ENCODE measurements at places on chromosomes 7 and 10. TPM values are rescaled to one million over a fixed set of nuclear protein-coding genes. Genes with fewer than 3 reads are reported as not detected.
A peak's percentile ranks its signal among the peaks of the same experiment; 100 is the strongest.

Gene WNT16
- total RNA-seq: not detected

DNA sequence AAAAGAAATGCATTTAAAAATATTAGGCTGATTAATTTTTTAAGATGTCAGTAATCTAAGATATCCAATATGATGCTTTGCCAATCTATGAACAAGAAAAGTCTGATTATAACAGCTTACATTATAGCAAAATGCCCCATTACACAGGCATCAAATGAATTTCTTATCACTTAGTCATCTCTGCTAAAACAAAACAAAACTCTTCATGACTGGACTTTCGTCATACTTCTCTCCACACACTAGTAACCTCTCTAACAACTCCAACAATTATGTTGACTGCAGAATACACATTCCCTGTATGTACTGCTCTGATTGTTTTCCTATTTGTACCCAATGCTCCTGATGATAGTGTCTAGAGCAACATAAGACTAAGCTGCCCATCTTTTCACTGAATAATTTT, 3.8 kb upstream of the MKI67 start:
- DNase-seq: no peak

DNA sequence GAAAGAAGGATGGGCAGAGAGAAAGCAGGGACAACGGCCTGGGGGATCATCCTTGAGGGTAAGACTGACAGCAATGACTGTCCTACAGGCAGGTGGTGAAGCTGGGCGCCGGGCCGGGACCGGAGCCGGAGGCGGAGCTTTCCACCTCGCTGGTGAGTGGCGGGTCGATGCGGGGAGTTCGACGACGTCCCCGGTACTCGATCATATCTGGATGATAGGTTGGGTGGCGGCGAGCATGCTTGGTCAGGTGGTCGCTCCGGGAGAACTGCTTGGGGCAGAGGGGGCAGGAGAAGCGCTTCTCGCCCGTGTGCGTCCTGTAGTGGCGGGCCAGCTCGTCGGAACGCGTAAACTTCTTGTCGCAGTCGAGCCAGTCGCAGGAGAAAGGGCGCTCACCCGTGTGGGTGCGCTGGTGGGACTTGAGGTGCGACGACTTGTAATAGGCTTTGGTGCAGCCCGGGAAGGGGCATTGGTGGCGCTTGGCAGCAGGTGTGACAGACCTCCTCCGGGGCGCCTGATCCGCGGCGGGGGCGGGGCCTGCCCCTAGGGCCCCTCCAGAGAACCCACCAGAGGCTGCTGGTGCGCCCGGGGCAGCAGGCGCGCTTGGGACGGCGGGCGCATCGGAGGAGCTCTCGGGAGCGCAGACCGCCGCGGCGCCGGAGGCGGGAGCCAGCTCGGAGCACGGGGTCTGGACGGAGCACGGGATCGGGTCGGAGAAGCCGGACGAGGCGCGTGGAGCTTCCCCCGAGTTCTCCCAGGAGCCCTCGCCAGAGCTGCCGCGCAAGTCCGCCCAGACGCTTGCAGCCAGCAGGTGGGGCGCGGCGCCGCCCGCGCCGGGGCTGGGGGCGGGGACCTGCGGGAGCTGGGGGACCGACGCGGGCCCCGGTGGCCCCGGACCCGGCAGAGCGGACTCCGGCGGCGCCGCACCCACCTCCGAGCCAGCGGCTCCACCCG, 752 bp downstream of the KLF14 start:
- peak; percentile 24 for DNase-seq

DNA sequence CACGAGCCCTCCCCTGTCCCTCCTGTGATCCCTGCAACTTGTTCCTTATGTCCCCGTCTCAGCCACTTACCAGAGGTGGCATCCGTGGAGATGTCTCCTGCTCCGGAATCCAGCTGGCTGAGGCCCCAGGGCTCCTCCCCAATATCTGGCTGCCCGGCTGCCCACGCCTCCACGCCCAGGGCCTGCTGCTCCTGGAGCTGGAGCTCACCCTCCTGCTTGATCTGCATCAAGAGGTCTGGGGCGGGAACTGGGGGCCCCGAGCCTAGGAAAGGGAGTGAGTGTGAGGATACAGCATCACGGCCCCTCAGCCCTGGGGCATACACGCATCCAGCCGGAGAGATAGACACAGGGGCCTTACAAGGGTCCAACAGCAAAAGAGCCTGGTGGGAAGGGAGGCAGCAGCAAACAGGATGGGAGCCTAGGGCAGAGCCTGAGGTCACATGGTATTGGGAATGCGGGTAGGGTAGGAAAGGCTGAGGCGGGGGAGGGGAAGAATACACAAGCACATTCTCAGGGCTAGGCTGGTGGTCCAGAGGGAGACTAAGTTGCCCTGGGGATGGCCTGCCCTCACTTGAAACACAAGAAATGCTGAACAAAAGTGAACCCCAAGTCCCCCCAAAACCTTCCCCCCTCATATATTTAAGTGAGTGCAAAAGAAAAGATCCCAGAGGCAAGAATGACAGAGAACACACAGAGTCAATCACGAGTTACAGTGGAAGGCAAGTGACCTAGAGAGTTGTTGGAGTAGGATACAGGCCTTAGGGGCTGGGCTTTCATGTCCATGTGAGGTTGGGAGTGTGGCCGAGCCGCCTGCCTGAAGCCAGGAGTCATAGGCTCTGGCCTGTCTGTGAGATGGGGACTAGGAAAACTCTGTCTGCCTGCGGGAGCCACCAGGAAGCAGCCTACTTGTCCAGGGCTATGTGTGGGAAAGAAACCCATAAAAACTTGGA, 16.9 kb upstream of the ZNF777 start:
- no peak for DNase-seq

DNA sequence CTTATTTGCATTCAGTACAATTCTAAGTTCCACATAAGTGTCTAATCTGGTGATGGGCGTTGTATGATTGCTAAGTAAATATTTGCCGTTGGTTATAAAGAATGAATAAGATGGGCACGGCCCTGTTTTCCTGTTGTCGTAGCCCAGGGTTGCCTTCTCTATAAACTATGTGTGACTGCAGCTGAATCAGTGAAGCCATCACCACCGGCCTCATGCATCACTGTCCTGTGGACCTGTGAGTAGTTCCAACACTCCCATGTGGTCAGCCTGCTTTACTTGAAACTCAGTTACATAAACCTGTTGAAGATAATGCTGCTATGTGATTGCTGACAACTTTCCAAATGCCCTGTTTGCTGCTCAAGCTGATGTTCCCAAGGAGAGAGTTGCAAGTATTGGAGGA, 21.6 kb upstream of the KLF6 start:
- no peak for DNase-seq

GRCh38 chr7:11130012-11130411, 156.3 kb downstream of the PHF14 start:
- DNase-seq: no peak

- DNase-seq: no peak
Measured at GRCh38 chr10:97331153-97331703, 3.3 kb downstream of the FRAT2 start.

All from Peyer's patch (tissue), 4 donors.